ENCODE measurements at places on chromosomes 4 and X. TPM values are rescaled to one million over a fixed set of nuclear protein-coding genes. Genes with fewer than 3 reads are reported as not detected.
A peak's percentile ranks its signal among the peaks of the same experiment; 100 is the strongest.

- H3K4me3 ChIP-seq = no peak overlapping the region
- no peak for DNase-seq
- H3K36me3 ChIP-seq = no peaks in the 10 kb centered on the region
- no peaks in the 10 kb centered on the region for H3K4me1 ChIP-seq
These were observed 154.2 kb upstream of the FAM9B start for GRCh38 chrX:9188117-9188516.

DNA sequence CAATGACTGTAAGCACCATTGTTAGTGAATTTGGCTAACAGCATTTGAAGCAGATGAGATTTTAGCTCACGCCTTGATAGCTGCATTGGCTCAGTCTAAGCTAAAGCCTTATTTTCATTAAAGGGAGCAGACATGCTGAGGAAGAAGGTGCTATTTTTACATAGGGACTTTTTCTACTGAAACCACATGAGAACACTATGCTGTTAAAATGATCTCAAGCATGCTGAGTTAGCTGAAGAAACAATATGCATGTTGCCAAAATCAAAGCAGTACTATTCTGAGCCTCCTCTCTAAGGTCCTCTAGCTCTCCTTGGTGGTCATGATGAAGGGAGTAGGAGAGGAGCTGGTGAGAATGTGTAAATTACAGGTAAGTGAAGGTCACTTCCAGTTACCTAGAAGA lies 134.4 kb upstream of the JADE1 start:
- H3K4me3 ChIP-seq = no peak overlapping the region
- peaks cover 2% of the 10 kb centered on the region for H3K4me1 ChIP-seq
- no peak for DNase-seq
- peaks cover 3% of the 10 kb centered on the region for H3K27me3 ChIP-seq

Gene CMC4
- total RNA-seq = 7.2 TPM

Gene SPANXN4
- total RNA-seq = not detected

Gene SASH3
- total RNA-seq = 126 TPM

Gene PWWP3B
- total RNA-seq = not detected

DNA sequence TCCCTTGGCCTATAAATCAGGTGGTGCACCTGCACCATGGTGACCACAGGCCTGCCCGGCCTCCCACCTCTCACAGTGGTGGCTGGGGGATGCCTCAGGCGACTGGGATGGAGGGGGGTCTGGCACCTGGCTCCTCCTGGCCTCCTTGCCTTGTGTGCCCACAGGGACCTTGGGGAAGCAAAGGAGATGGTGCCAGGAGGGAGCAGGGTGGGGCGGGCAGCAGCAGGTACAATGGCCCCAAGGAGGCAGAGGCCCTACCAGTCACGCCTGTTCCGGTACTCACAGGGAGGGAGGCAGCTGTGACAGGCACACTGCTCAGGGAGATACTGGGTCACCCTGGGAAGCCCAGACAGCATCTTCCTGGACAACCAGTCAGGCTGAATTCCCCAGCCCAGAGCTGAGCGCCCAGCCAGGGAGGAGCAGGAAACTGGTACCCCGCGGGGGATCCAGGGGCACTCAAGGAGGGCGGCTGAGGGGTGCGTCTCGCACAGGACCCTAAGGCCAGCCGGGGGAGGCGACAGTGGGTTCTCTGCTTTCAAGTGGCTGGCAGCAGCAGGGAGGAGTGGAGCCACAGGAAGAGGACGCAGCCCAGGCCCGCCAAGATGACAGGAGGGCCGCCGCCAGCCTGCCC lies 1.2 kb upstream of the TREX2 start:
- no peak for DNase-seq
- H3K4me1 ChIP-seq = no peaks in the 10 kb centered on the region
- H3K36me3 ChIP-seq = no peaks in the 10 kb centered on the region
- no peaks in the 10 kb centered on the region for H3K27me3 ChIP-seq
- H3K27ac ChIP-seq = no peak overlapping the region

- H3K4me3 ChIP-seq = no peak overlapping the region
- no peak overlapping the region for H3K27ac ChIP-seq
- no peaks in the 10 kb centered on the region for H3K36me3 ChIP-seq
- H3K27me3 ChIP-seq = no peaks in the 10 kb centered on the region
- DNase-seq = no peak
- H3K4me1 ChIP-seq = no peaks in the 10 kb centered on the region
These were observed 451.3 kb downstream of the TLL1 start for GRCh38 chr4:166324321-166324720.

DNA sequence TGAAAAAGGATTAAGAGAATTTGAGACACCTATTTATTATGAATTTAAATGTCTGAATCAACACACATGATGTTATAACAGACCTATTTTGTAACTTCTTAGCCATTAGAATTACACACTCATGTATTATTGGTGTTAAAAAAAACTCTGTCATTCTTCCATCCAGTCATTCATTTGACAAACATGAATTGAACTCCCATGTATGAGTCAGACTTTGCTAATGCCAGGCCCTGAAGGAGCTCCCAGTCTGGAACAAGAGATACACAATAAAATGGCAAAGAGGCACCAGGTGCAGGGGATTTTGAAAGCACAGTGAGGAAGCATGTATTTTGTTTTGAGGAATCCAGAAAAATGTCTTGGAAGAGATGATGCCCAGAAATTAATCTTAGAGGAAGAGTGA lies 87.7 kb upstream of the EFHC2 start:
- no peaks in the 10 kb centered on the region for H3K27me3 ChIP-seq
- no peak for DNase-seq
- H3K4me3 ChIP-seq = no peak overlapping the region
- peaks cover 2% of the 10 kb centered on the region for H3K4me1 ChIP-seq

DNA sequence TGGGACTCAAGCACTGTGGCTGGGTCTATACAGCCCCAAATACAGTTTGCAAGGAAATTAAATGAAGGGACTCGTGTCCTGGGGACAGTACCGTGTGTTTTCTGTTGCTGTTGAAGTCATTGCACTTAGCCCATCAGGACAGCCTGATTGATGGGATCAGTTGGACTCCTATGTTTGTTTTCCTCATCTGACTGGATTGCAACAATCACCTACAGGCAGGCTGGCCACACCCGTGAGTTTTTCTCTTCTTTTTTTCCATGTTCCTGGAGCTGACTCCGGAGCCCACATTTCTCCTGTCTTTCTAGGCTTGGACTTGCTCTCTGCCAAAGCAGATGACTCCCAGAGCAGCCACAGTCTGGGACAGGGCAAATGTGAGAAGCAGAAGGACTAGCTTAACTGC lies 38.1 kb downstream of the RTL9 start:
- no peak overlapping the region for H3K27ac ChIP-seq
- no peaks in the 10 kb centered on the region for H3K4me1 ChIP-seq
- no peak for DNase-seq
- H3K4me3 ChIP-seq = no peak overlapping the region
- H3K27me3 ChIP-seq = no peaks in the 10 kb centered on the region
- no peaks in the 10 kb centered on the region for H3K36me3 ChIP-seq

GRCh38 chrX:53312946-53313727 lies 31.8 kb upstream of the IQSEC2 start:
- H3K27ac ChIP-seq = no peak overlapping the region
- H3K4me3 ChIP-seq = no peak overlapping the region
- DNase-seq = peak; percentile 71
- H3K4me1 ChIP-seq = no peaks in the 10 kb centered on the region

Gene ARMCX1
- total RNA-seq = 1.6 TPM

Gene TCEAL3
- 4.8 TPM for total RNA-seq

Gene DOK7
- total RNA-seq = not detected

DNA sequence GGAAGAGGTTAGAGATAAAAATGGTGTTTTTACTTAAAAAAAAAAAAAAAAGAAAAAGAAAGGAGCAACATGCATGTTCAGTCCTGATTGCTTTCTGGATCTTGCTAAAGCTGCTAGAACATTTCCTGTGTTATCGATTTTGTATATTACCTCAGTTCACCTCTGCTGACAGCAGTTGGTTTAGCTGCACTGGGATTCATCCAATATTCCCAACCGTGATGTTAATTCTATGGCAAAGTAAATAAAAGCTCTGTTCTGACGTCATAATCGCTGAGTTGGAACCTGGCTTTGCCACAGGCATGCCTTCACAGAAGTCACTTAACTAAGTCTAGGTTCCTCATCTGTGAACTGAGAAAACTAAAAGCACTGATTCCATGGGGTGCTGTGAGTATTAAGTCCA lies 90.7 kb upstream of the SORBS2 start:
- no peak for DNase-seq
- no peaks in the 10 kb centered on the region for H3K27me3 ChIP-seq
- no peaks in the 10 kb centered on the region for H3K4me1 ChIP-seq
- H3K27ac ChIP-seq = no peak overlapping the region
- H3K36me3 ChIP-seq = no peaks in the 10 kb centered on the region

GRCh38 chrX:123399709-123400108 lies 215.6 kb downstream of the GRIA3 start:
- H3K36me3 ChIP-seq = no peaks in the 10 kb centered on the region
- no peaks in the 10 kb centered on the region for H3K27me3 ChIP-seq
- no peak overlapping the region for H3K4me3 ChIP-seq
- no peak overlapping the region for H3K27ac ChIP-seq
- H3K4me1 ChIP-seq = no peaks in the 10 kb centered on the region

DNA sequence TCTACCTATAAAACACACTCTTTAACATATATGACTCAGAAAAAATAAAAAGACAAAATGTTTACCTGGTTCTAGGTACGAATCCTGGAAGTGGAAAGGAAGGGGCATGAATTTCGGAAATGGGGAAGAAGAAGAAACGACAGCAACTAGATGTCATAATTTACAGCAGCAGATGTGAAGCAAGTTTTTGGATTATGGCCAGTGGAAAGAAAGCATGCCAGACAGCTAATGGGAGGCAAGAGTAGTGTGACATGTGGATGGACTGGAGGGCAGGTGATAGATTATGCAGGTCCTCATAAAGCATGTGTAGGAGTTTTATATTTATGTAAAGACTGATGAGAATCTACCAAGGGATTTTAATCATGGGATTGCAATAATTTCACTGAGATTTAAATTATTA lies 279.0 kb upstream of the TACR3 start:
- DNase-seq = no peak
- no peaks in the 10 kb centered on the region for H3K27me3 ChIP-seq
- no peaks in the 10 kb centered on the region for H3K4me1 ChIP-seq
- H3K4me3 ChIP-seq = no peak overlapping the region

- H3K4me1 ChIP-seq = peaks cover 65% of the 10 kb centered on the region
- no peak for DNase-seq
- no peak overlapping the region for H3K4me3 ChIP-seq
- H3K27ac ChIP-seq = peak overlapping the region; percentile 66
- H3K27me3 ChIP-seq = no peaks in the 10 kb centered on the region
- peaks cover 5% of the 10 kb centered on the region for H3K36me3 ChIP-seq
These were observed 23.4 kb downstream of the USP9X start for GRCh38 chrX:41108463-41109205.

Gene UGT2A1
- total RNA-seq = not detected

DNA sequence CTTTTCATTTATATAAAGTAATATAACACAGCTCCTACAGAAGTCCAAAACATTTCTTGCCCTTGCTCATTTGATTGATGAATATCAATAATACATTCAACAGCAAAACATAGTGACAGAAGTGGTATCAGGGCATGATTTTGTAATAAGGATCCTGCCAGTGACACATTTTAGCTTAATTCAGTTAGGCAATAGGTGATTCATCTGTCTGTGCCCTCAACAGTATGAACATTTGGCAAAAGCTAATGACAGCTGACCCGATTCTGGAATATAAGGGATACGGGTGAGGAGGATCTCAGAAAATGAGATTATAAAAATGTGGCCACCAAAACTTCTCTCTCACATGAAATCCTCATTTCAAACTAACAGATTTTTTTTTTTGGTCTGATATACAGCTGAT lies 294.0 kb downstream of the CAMK2D start:
- no peak overlapping the region for H3K4me3 ChIP-seq
- no peak overlapping the region for H3K27ac ChIP-seq

Gene ASB11
- total RNA-seq = not detected

Gene TDO2
- not detected for total RNA-seq

Gene FAM184B
- not detected for total RNA-seq

Gene FAM47B
- not detected for total RNA-seq

Gene CTAG1A
- total RNA-seq = not detected

DNA sequence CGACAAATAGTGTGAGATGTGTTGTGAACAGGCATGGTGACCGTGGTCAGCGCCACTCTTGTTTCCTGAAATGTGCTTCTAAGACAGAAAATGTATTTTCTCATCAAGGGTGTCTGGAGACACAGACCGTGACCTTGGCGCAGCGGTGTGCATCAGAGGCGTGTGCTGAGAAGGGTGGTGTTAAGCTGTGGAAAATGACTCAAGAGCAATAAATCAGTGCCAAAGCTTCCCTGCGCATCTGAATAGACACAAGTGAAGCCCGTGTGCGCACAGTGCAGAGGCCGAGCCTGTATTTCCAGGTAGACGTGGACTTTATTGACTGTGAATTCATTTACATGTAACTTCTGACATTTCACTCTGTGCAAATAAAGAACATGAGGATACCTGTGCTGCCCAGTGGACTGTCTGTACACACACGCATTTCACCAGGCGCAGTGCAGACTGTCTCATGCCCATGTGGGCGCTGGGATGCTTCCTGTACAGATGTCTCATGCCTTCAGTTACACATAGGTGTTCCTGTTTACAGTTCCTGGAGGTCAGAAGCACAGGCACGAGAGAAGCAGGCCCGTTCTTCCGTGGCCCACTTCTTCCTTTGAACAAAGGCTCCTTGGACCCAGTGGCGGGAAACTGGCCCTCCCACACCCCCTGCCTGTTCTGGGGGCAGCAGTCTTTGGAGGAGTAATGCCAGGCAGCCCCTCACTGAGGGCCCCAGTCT lies 31.9 kb downstream of the NSG1 start:
- peak; percentile 55 for DNase-seq
- peaks cover 26% of the 10 kb centered on the region for H3K36me3 ChIP-seq
- H3K4me3 ChIP-seq = no peak overlapping the region

Gene PROM1
- total RNA-seq = not detected

Measured in activated CD4-positive, alpha-beta memory T cell treated with anti-CD3 and anti-CD28 coated beads for 36 hours (primary cell).